Activated CD4-positive, alpha-beta T cell treated with anti-CD3 and anti-CD28 coated beads, Interleukin-2, amount 50 U/mL, for 1 hour (primary cell): ENCODE measurements at places on chromosomes 1 and 21.
A peak's percentile ranks its signal among the peaks of the same experiment; 100 is the strongest.

GRCh38 chr1:35178874-35179380, 14.0 kb downstream of the SFPQ start:
- no peak for DNase-seq

- DNase-seq, result no peak
Observed at GRCh38 chr1:29502225-29502910, 266.0 kb downstream of the PTPRU start.

GRCh38 chr1:196088541-196088940, 519.7 kb downstream of the KCNT2 start:
- no peak for DNase-seq

DNA sequence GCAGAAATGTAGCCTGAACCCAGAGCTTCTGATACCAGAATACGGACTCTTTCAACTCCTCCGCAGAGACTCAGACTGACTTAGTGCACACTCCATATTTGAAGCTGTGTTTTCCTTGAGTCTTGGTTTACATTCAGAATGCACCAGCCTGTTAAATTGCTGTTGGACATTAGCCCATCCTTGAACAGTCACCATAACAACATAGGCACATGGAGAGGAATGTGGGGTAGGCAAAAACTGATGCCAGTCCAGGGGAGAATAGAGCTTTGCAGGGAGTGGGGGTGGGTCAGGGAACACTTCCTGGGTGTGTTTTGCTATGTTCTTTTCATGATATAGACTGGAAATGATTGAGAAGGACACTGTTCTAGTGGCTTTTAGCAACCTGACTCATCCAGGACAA, 76.3 kb upstream of the CACNA1E start:
- no peak for DNase-seq

GRCh38 chr1:73813716-73814115, 384.3 kb downstream of the LRRIQ3 start:
- DNase-seq, result no peak

DNA sequence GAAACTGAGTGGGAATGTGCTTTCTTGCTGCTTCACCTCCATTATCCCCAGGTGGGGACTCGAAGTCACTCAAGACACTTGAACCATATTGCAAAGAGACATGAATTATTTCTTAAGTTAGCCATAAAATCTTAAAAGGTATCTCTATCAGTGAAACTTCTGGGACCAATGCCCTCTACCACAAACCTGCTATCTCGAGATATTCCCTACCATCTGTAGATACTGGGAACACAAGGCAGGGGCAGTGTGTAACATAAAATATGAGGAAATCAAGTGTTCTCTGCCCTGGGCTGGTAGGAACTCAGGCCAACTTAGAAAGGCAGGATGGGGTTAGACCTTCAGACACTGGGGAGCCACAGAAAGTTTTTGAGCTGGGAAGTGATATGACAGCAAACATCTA, 1.3 kb upstream of the CD58 start:
- no peak for DNase-seq

DNA sequence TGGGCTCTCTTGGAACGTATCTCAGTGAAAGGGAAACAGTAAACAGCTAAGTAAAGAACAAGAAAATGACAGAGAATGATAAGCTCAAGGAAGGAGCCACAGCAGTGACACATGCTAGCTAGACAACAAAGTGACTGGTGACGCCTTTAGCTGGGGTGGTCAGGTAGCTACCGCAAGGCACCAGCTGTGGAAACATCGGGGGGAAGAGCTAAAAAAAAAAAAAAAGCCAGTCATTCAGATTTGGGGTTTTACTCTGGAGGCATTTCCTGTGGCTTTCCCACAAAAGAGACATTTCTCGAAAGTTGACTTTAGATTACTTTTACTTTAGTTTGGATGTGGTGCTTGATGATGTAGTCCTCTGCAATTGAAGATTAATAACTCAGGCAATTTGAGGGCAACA, 2.1 kb downstream of the FHAD1 start:
- DNase-seq, result peak; percentile 40

DNA sequence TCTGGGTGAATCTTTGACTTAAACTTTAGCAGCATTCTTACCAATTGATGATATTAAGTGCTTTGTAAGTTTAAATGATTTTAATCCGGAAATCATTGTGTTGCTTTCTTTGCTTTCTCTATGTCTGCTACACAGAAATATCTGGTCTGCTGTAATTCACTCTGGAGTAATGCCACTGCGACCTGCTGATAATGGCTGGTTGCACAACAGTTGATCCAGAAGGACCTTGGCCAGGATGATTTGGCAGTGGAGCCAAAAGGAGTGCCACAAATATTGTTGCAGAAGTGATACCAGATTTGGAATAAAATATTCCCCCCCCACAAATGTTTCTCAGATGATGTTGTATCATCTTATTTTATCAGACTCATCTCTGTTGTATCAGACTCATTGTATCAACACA, 2063.9 kb downstream of the MRPL39 start:
- no peak for DNase-seq

DNA sequence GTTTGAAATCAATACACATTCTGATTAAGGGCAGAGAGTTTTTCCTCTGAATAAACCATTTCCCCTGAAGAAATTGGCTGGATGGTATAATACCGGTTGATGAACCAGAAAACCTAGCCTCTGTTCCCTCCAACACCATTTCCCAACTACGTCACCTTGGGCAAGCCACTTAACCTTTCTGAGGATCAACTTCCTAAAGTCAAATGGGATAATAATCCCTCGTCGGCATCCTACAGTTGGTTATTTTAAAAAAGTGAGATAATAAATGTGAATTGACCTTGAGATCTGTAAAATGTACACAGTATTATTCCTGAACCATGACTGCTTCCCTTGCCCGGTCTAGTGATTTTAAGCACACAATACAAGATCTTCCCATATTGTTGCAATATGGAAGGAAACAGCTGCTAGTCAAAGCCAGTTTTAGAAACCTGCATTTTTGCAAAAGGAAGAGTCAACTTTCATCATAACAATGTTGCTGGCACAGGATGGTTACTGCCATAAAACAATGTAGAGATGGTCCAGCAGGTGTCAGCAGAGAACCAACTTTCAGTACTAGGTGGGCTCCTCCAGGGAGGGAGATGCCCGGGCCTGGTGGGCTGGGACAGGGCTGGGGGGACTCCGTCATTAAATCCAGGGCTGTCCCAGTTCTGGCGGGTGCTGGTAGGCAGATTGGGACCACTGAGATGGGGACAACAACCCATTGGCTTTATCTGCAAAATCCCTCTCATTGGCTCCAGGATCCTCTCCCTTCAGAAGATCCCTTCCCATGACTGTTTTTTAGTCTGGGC, 5.2 kb upstream of the HLX start:
- no peak for DNase-seq

DNA sequence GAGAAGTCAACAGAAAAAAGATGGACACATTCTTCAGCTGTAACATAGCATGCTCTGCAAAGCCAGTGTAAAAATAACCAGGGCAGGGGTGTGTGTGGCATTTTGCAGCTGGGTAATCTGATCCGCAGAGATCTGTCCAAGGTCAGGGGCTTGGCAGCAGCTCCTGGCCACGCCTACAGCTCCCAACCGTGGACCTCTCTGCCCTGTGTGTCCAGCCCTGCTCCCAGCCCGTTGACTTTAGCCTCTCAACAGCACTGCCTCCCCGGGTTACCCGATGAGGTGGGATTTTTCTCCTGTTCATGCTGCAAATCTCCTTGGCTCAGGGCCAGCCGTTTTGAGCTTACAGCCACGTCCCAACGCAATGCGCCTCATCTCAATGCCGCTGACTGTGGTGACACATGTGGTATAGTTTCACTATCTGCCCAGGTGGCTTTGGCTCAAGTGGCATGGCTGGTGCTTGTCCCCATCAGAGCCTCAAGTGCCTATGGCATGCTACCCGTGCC, 68.1 kb downstream of the VWA5B1 start:
- DNase-seq, result no peak

- DNase-seq, result no peak
Observed at GRCh38 chr21:15850645-15851044, 120.9 kb downstream of the USP25 start.

GRCh38 chr1:52572387-52572786, 19.5 kb upstream of the TUT4 start:
- DNase-seq, result no peak

DNA sequence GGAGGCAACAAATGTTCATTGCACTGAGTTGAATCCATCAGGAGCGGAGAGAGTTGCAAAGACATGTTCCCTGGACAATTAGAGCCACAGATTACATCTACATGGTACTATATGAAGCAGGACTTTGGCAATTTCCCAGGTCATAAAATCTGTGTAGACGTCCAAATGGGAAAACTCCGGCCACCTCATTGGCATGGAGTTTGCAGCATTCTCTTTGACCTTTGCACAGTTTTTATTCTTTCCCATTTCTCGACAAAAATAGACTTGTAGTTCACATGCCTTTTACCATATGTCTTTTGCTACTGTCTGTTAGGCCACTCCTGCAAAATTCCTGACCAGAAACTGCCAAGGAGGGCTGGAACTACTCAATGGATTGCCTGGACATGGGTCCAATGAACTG, 48.2 kb downstream of the UBE2T start:
- DNase-seq, result no peak

GRCh38 chr1:81733480-81733879, 67.3 kb upstream of the ADGRL2 start:
- no peak for DNase-seq

- DNase-seq, result no peak
Observed at GRCh38 chr1:3548156-3548893, 63.0 kb downstream of the MEGF6 start.
